Muscle of leg (tissue), 16 donors: ENCODE measurements at places on chromosomes 5 and 9.

DNA sequence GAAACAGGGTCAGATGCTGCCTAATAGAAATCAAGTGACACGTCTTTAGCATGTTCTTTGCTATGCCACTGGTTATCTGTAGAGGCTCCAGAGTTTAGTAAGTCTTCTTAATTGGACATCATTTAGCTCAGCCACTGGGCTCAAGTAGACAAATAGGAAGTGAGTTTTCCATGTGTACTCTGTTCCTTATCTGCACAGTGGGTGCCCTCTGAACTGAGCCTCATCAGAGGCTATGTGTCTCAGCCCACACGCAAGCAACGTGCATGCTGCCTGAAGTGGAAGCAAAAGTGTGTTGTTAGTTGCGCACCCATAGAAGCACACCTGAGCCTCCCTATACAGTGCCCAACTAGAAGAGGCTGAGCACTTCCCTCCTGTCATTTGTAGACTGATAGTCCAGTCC lies 134.7 kb downstream of the SEMA5A start:
- DNase-seq, result no peak

- DNase-seq, result no peak
Measured at GRCh38 chr5:154349626-154350264, 96.1 kb upstream of the SAP30L start.

DNA sequence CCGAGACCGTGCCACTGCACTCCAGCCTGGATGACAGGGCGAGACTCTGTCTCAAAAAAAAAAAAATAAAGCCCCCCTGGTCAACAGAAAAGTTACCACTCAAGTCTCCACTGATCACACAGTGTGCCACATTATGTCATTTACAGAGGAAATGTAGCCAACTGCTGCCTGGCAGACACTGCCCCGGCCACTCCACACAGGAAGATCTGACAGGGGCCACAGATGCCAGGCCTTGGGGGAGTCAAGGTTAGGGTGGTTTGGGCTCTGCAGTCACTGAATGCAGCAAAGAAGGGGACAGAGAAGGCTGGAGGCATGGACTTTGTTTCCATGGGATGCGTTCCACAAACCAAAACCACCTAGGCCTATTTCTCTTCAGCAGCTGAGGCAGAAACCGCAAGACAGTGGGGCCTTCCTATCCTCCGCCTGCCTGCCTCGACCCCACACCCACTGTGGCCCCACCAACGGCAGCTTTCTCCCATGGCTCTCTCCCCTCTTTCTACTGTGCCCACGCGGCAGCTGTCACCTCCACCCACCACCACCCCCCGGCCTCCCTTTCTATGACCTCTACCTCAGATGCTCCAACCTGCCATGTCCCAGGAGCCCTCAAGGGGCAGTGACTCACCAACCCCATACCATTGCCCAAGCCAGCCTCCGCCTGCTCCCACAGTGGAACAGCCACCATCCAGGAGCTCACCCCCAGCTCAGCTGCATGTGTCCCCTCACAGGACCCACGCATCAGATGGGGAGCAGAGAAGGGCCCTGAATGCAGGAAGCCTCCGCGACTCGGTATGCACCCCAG lies 12.4 kb downstream of the IPPK start:
- no peak for DNase-seq

DNA sequence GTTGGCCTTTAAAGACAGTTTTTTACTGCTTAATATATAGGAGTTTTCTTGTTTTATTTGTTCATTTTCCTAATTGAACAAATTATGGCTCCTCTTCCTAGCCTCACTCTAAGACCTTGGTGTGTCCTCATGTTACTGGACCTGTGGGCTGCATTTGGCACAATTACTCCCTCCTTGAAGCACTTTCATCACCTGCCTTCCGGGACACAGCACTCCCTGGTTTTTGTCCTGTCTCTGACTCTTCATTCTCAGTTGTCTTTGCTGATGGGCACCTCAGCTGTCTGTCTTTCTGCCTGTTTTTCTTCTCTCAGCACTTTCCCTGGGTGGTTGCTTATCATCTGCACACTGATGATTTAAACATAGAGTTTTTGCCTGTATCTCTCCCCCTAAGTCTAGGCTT lies 13.6 kb downstream of the GTF3C4 start:
- DNase-seq, result no peak

DNA sequence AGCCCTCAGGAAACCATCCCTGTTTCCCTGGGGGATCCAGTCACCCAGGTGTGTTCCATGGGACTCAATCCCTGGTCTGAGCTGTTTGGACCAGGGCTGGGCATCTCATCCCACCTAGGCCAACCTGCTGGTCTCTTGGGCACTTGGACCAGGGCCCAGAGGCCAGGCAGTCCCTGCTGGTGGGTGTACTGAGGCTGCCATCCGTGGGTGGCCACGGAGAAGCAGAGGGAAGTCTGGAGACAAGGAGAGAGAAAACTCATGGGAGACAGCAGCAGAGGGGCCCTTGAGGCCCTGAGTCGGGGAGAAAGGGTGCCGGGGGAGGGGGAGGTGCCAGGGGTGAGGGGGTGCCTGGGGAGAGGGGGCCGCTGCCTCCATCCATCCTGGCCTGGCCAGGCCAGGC lies 247.8 kb downstream of the PBX3 start:
- no peak for DNase-seq

- no peak for DNase-seq
Measured at GRCh38 chr5:142671801-142672200, 14.1 kb downstream of the FGF1 start.

GRCh38 chr9:11871852-11872251 lies 821.3 kb upstream of the TYRP1 start:
- no peak for DNase-seq
